Right renal pelvis (tissue), 4 donors: ENCODE measurements at places on chromosomes 12 and 14. TPM values are rescaled to one million over a fixed set of nuclear protein-coding genes. Genes with fewer than 3 reads are reported as not detected.

The LBHD2 gene
- not detected for polyA plus RNA-seq

The TSPAN11 gene
- polyA plus RNA-seq: 6.0 TPM

The CACNA2D4 gene
- polyA plus RNA-seq: 2.6 TPM

The CLEC12A gene
- 1.4 TPM for polyA plus RNA-seq

- DNase-seq: no peak
These were observed 40.3 kb downstream of the PAWR start for GRCh38 chr12:79650440-79650839.

DNA sequence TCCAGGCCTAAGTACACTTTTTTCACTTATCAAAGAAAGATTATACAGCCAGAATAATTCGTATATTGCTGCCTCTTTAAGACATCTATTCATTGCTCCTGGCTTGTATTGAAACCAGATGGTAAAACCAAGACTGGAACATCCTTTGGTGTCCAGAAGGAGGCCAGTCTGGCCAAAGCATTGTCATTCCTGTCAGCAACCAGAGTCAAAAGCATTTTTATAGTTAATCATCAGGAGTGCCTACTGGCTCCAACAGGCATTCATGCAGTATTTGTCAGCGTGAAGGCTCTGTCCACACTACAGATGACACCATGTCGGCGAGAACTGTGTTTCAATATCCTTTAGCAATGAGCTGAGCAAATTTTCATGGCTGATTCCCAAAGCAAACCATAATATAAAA, 118.0 kb upstream of the G2E3 start:
- DNase-seq: no peak

The NPAS3 gene
- polyA plus RNA-seq: 10.5 TPM

DNA sequence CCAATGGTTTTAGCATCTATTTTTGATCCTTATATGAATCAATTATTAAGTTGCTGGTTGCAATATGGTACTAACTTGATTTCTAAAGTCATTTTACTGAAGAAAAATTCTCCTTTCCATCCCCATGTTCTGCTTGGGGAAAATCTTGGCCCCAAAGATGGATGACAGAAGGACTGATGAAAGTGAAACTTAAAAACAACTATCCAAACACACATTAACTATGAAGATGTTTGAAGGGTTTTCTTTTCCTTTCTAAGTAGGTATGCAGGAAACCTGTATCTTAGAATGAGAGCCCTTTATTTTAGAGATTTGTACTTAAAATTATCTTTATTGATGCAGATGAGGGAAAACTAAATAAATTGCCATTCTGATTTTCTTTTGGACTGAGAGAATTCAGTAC, 5.9 kb downstream of the C12orf71 start:
- no peak for DNase-seq

The P2RX2 gene
- polyA plus RNA-seq: 0.77 TPM

DNA sequence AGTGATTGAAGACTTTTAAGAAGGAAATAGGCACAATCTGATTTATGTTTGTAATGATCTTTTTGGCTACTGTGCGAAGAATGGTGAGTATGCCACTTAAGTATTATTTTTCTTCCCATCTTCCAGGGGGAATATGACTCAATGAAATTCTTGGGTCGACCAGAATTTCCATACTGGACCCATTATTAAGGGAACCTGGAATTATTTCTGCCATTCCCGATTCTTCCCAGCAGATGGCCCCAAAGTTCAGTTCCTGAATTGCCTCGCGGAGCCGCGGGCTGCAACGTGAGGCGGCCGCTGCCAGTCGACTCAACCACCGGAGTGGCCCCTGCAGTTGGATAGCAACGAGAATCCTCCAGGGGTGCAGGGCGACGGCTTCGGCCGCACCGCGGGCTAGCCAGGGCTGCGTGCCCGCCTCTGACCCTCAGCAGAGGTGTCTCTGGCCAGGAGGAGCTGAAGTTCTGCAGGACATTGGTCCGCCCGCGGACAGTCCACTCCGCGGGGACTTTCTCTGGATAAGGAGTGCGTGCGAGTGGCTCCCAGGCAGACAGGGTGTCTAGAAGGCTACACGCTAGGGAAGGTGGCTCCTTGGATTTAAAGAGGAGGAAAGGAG, 628 bp upstream of the TSHR start:
- peak; percentile 65 for DNase-seq

- no peak for DNase-seq
These were observed 55.0 kb downstream of the EMP1 start for GRCh38 chr12:13251521-13251920.

GRCh38 chr12:54932691-54933090, 51.9 kb downstream of the TESPA1 start:
- DNase-seq: no peak

DNA sequence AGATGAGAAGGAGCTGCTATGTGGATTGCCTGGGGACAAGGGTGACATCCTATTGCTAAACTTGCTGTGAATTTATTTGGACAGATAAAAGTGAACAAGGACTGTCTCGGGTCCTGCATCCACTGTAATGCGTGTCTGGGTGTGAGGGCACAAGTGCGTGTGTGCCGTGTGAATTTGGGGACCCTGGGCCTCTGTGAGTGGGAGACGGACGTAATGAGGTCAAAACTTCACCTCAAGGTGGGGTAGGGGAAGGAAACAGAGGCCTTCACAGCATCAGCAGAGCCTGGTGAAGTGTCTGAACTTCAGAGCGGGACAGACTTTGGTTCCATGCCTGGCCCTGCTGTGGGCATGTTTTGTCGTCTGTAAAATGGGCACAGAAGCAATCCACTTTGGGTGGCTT, 14.8 kb downstream of the ASB2 start:
- DNase-seq: no peak

- no peak for DNase-seq
These were observed 1.8 kb downstream of the MAP3K12 start for GRCh38 chr12:53497461-53497860.

The GPR68 gene
- 1.7 TPM for polyA plus RNA-seq

The RHOJ gene
- 18.3 TPM for polyA plus RNA-seq

The RERG gene
- polyA plus RNA-seq: 40.1 TPM

The RPGRIP1 gene
- 0.57 TPM for polyA plus RNA-seq

- no peak for DNase-seq
These were observed 235.2 kb upstream of the CRY1 start for GRCh38 chr12:107328442-107329133.

- DNase-seq: no peak
These were observed 144.4 kb downstream of the SEC23A start for GRCh38 chr14:38958589-38958988.

DNA sequence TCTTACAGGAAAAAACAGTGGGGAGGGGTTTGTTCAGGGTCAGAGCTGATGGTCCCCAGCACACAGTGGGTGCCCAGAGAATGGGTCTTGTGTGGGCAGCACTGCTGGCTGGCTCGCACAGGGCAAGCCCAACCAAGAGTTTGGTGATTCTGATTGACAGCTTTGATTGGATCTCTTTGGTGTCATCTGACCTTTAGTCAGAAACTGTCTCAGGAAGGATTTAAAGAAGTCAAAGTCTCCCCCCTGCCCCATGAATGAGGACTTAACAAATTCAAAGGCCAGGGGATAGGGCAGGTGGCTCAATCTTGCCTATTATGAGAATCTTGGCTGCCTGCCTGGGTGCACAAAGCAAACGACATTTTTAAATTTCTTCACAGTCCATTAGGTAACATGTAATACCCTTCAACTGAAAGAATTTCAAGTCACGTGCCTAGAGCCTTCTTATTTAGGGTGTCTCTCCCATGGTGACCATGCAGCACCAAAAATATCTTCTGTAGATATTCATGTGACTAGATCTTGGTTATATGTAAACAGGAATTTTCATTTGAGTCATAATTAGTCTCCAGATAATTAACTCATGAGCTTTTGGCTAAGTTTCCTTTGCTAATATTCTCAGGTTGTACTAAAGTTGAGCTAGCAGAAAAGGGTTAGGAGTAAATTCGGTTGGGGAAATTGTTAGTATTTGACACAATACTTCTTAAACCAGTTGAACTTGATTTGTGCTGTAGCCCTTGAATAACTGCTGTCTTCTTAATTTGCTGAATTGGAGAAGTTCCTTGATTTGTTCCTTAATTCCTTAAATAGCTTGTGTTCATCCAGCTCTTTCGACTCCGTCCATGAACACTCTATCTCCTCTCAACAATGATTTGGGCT, 54.5 kb upstream of the HECTD1 start:
- no peak for DNase-seq

DNA sequence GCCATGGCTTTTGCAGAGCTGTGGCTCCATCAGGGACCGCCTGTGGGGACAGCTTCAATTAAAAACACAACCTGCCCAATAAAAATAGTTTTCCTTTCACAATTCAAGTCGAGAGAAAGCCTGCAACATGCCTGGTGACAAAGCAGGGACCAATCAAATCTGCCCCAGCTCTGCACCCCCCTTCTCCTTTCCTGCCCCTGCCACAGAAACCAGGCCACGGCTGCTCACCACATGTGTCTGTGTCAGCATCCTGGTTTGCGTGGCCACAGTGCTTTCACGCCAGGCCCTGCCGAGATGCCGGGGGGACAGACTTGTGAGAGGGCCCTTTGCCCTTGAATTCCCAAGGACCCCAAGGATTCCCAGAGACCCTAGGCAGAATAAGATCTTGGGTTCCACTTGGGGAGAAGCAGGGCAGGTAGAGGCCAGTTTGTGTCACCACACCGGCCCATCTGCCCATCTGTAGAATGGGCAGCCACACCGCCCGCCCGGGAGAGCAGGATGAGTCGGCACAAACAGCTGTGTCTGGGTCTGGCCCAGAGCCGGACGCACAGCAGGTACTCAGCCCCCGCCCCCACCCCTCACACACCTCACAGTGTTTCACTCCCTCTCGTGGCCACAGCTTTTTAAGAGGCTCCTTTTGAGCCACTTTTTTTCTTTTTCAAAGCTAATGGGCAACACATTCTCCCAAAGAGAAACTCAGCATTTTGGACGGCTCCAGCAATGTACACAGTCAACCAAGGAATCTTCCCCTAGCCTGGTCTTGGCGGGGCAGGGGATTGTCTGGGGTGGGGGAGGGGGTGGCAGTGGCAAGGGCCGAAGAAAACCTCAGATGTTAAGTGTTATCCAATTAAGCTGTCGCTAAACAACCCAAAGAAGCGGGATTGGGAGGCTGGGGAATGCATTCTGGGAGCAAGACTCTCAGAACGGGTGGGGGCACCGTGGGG, 41.5 kb downstream of the BCL11B start:
- DNase-seq: no peak

DNA sequence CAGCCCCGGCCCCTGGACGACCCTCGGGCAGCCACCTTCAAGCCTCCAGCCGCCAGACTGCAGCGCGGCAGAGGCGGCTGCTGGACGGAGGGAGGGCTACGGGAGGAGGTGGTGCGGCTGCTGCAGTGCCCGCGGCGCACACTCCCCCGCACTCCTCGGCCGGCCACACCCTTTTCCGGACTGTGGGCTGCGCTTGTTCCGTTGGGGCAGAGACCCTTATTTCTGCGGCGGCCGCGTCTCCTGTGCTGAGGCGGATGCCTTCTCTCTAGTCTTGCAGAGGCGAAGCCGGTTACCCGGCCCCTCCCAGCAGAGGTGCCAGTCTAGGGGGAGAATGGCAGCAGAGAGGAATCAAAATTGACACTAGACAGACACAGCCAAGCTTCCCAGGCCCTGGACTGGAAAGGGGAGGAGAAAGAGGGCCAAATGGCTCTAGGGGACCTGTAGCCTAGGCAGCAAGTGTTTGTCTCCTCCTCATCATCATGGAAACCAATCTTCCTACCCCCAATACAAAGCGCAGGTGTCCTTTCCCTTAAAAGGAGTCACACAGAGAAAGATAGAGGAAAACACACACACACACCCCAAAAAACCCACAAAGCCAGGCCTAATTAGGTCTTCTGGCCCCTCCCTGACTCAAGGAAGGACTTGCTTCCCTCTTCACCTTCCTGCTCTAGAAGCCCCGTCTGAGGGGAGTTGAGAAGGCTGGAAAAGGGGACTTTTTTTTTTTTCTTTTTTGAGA, 1.3 kb downstream of the ESYT1 start:
- no peak for DNase-seq

DNA sequence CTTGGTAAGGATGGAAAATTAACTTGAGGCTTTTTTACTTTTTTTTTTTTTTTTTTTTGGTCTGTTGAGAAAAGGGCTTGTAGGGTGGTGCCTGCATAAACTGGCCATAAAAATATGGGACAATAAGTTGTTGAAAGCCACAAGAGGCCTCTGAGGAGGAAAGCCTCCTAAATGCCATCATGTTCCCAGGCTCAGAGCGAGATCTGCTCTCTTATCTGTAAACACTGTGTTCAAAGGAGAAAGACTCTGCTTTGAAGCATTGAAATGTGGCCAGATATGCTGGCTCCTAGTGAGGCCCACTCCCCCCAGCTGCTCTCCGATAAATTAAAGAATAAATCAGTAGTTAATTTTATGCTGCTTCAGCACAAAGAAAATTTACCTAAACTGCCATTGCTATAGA, 504.9 kb downstream of the DIO2 start:
- no peak for DNase-seq

DNA sequence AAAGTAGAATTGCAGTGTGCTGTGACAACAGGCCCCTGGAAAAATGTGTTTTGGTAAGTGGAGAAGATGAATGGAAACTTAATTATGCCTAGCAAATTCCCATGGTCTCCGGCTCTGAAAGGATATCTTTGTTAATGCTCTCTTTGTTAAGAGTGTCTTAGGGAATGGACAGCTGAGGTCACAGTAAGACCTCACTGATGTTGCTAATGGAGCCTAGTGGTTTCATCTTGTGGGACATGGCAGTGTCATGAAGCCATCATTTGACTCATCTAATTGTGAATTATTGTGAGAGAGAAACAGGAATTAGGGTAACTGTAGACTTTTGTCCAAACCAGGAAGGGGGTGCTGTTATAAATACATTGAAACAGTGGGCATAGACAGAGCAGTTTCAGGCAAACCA, 330.3 kb downstream of the TMTC2 start:
- DNase-seq: no peak

The TAS2R30 gene
- polyA plus RNA-seq: not detected

DNA sequence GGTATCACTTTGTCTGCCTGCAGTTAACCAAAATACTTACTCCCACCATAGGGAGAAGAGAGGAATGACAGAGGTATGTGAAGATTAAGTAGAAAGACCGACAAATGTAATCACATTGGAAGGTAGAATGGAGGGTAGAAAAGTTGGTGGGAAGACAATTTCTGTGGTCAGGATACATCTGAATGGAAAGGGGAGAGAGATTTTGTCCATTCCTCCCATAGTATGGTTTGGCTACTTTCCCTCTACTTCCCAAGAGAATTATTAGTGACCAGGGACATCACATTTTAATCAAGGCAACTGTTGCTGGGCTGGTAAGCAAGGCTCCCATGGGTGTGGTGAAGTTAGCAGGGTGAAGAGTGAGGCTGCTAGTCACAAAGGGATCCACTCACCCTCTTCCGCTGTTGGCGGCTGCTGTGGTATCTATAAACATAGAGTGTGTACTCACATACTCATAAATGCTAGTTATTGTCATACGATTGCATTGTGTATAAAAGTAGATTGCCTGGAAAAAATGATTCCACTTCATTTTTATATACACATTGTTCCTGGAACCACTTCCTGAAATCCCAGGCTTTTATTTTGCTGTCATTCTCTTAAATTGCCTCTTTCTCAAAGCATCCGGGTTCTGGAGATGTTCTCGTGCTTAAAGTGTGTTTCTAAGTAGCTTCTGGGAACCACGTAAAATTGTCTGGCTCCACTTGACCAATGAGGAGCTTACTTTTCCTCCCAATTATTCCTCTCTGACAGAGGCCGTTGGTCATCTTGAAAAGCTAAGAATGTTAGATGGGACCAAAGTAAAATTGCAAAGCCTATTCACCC, 413.1 kb downstream of the ZFP36L1 start:
- no peak for DNase-seq

- peak; percentile 27 for DNase-seq
These were observed 37.2 kb downstream of the DPF3 start for GRCh38 chr14:72856530-72857266.
